ENCODE measurements at places on chromosomes 2 and 18.

GRCh38 chr2:219285894-219286425 lies 6.8 kb downstream of the DNAJB2 start:
- DNase-seq: no peak
- no peak overlapping the region for H3K27ac ChIP-seq
- peaks cover 23% of the 10 kb centered on the region for H3K4me1 ChIP-seq
- no peaks in the 10 kb centered on the region for H3K27me3 ChIP-seq

DNA sequence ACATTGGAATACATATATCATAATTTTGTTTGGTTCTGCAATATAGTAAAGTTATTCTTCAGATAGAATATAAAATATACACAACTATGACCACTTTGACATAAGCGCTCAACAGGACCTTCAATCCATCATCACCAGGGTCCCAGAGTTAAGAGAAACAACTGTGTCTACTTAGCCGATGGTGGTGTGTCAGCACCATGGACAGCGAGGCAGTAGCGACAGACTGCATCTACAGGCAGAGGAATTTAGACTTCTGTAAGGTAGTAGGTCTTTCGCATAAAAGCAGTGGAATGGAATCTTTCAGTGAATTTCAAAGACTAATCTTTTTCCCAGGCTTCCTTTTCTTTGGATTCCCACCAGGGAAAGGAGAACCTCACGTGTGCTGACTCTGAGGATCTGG lies 20.5 kb upstream of the LRPPRC start:
- DNase-seq: peak; percentile 60
- H3K4me1 ChIP-seq: no peaks in the 10 kb centered on the region

DNA sequence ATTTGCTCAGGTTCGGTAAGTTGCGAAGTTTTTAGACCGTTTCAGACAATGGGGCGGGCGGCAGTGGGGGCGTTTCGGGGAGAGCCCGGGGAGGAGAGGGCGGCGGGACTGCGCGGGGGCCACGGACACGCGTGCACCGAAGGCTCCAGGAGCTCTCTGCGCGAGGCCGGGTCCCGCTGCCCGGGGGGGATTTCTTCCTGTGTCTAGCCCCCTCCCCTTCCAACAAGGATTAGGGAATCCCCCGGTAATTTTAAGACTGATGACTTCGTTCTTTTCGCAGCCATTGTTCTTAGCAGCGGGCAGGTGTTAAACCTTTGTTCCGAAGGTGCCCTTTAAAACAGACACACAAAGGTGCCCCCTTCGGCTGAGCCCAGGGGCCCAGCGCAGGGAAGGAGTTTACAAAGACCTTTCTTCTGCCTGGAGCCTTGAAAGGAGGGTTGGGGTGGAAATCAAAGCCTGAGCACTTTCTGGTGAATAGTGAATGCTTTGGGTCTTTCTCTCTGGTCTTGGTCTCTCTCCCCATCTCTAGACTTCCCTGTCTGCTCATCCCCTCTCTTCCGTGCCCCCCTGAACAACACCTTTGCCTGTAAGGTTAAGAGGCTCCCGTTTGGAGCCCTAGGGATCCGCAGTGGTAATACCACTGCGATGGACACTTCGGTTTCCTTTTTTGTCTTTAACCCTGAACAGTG lies 2.1 kb downstream of the TRIB2 start:
- H3K27ac ChIP-seq: no peak overlapping the region
- peak overlapping the region; percentile 70 for H3K4me3 ChIP-seq
- DNase-seq: peak; percentile 46
- H3K4me1 ChIP-seq: peaks cover 11% of the 10 kb centered on the region
- H3K27me3 ChIP-seq: no peaks in the 10 kb centered on the region

GRCh38 chr2:200665626-200666453 lies 80.0 kb downstream of the AOX1 start:
- H3K4me3 ChIP-seq: no peak overlapping the region
- H3K36me3 ChIP-seq: no peaks in the 10 kb centered on the region
- H3K27ac ChIP-seq: no peak overlapping the region
- no peaks in the 10 kb centered on the region for H3K27me3 ChIP-seq
- no peak for DNase-seq

GRCh38 chr2:152710713-152711112 lies 6.5 kb downstream of the PRPF40A start:
- H3K27me3 ChIP-seq: no peaks in the 10 kb centered on the region
- H3K27ac ChIP-seq: no peak overlapping the region
- no peak for DNase-seq
- H3K4me1 ChIP-seq: no peaks in the 10 kb centered on the region
- H3K36me3 ChIP-seq: peaks cover 93% of the 10 kb centered on the region
- H3K4me3 ChIP-seq: no peak overlapping the region

GRCh38 chr2:131151398-131151797 lies 46.3 kb downstream of the PLEKHB2 start:
- no peak for DNase-seq
- H3K36me3 ChIP-seq: peaks cover 44% of the 10 kb centered on the region
- peaks cover 3% of the 10 kb centered on the region for H3K4me1 ChIP-seq
- no peak overlapping the region for H3K4me3 ChIP-seq

GRCh38 chr2:203463266-203463678 lies 71.8 kb downstream of the RAPH1 start:
- no peaks in the 10 kb centered on the region for H3K27me3 ChIP-seq
- no peak overlapping the region for H3K4me3 ChIP-seq
- H3K36me3 ChIP-seq: peaks cover 50% of the 10 kb centered on the region
- no peaks in the 10 kb centered on the region for H3K4me1 ChIP-seq

- peaks cover 3% of the 10 kb centered on the region for H3K36me3 ChIP-seq
- no peaks in the 10 kb centered on the region for H3K4me1 ChIP-seq
- no peaks in the 10 kb centered on the region for H3K27me3 ChIP-seq
- H3K27ac ChIP-seq: no peak overlapping the region
Observed at GRCh38 chr2:170030040-170030439, 147.9 kb upstream of the MYO3B start.

DNA sequence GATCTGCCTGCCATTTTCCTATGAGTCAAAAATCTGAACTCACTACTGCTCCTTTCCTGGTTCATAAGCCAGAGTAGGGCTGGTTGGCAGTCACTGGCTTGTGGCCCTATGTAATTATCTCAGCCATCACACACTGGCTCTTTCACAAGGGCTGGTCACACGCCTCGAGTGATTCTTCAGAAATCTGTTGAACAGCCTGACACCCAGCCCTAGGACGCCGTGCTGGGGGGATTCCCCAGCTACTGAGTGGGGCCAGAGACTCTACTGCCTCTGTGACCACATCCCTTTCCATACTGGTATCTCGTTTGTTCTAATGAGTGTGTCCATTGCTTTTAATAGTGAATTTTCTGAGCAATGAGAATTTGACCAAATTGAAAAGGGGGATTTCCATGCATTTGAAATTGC lies 45.8 kb upstream of the RBM44 start:
- H3K36me3 ChIP-seq: peaks cover 94% of the 10 kb centered on the region
- no peaks in the 10 kb centered on the region for H3K27me3 ChIP-seq
- no peaks in the 10 kb centered on the region for H3K4me1 ChIP-seq
- H3K27ac ChIP-seq: no peak overlapping the region

DNA sequence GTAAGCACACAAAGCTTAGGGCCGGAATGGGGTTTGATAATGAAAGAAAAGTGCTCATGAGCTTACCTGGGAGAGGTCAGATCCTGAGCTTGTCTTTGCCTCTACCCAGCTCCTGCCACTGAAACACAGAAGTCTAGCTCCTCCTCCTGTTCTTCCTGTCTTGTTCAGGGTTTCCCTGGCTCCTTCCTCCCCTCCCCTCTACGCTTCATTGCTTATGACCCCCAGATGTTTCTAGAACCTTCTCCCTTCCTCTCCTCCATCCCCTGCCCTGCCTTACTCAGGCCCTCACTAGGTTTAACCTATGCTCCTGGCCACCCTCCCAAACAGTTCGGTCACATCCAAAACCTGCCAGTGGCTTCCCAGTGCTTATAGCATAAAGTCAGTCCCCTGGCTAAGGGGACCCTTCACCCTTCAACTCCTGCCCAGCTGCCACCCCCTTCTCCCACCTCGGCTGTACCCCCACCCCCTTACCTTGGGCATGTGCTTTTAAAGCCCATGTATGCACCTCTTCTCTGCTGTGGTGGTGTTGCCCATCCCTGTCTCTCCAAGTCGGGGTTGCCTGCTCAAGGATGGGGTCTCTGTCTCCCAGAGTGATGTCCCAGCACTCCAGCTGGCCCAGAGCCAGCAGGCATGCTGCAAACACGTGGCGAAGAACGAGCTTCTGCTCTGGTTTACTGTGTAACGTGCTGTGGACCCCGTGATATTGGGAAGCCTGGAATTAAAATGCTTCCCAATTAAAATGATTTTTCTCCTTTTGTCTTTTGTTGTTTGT lies 233.6 kb downstream of the TPGS2 start:
- peaks cover 9% of the 10 kb centered on the region for H3K4me1 ChIP-seq
- DNase-seq: no peak
- H3K27ac ChIP-seq: no peak overlapping the region

DNA sequence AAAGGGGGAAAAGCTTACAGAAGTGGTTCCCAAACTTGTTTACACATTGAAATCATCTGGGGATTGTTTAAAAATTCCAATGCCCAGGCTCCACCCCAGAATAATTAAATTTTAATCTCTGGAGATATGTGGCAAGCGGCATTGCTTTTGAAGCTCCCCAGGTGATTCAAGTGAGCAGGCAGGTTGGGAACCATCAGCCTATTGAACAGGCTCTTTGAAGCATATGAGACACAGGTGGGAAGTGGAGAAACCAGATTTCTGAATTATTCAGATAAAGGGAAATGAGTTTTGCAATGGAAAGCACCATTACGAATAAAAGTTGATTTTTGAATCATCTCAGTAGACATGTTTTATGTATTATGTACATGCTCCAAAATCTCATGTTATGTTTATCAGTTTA lies 57.6 kb upstream of the NOSTRIN start:
- DNase-seq: no peak
- H3K27me3 ChIP-seq: no peaks in the 10 kb centered on the region
- H3K36me3 ChIP-seq: peaks cover 3% of the 10 kb centered on the region

GRCh38 chr2:46036929-46037328 lies 260.3 kb upstream of the EPAS1 start:
- no peaks in the 10 kb centered on the region for H3K36me3 ChIP-seq

- H3K36me3 ChIP-seq: no peaks in the 10 kb centered on the region
- peak; percentile 21 for DNase-seq
- H3K4me3 ChIP-seq: no peak overlapping the region
- peaks cover 92% of the 10 kb centered on the region for H3K27me3 ChIP-seq
Observed at GRCh38 chr2:241865957-241866789, 3.4 kb upstream of the RTP5 start.

DNA sequence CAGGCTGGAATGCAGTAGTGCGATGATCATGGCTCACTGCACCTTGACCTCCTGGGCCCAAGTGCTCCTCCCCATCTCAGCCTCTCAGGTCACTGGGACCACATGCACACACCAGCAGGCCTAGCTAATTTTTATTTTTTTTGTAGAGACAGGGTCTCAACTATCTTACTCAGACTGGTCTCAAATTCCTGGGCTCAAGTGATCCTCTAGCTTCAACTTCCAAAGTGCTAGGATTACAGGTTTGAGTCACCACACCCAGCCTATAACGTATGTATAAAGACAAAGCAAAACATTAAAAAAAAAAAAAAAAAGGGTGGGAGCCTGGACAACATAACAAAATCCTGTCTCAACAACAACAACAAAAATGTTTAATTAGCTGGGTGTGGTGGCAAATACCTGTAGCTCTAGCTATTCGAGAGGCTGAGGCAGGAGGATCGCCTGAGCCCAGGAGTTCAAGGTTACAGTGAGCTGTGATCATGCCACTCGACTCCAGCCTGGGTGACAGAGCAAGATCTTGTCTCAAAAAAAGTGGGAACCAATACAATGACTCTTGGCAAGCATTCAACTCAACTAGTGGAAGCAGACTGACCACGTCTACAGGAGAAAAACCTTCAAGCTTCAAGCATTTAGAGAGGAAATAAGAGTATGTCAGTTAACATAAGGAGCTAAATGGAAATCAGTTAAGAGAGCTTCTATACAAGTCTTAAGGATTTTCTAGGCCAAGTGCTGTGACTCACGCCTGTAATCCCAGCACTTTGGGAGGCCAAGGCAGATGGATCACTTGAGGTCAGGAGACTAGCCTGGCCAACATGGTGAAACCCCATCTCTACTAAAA lies 2.6 kb downstream of the GTF3C2 start:
- no peak overlapping the region for H3K27ac ChIP-seq
- peaks cover 10% of the 10 kb centered on the region for H3K4me1 ChIP-seq
- peak; percentile 77 for DNase-seq
- no peak overlapping the region for H3K4me3 ChIP-seq

GRCh38 chr2:124027182-124027581 lies 2.1 kb downstream of the CNTNAP5 start:
- no peak overlapping the region for H3K27ac ChIP-seq
- peak; percentile 53 for DNase-seq
- peaks cover 26% of the 10 kb centered on the region for H3K27me3 ChIP-seq
- no peak overlapping the region for H3K4me3 ChIP-seq
